CD4-positive, alpha-beta T cell treated with Interleukin-21 for 1 hour (primary cell): ENCODE measurements at places on chromosomes 5 and 9.

DNA sequence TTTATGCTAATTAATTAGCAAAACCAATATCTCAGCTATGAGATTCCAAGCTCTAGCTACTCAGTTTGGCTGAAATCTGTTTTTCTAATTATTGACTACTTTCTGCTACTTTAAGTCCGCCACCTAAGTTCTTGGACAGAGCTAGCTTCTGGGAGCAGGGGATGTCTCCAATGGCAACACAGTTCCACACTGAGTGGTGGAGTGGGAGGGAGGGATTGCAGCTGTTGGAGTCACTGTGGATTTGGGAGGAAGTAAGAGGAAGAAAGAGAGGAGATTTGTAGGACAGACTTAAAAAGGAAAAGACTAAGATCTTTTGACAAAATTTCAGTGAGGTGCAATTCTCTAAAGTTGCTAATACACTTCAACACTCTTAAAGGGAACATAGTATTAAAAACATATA is 450.8 kb downstream of the NFIB start:
- no peak for DNase-seq

DNA sequence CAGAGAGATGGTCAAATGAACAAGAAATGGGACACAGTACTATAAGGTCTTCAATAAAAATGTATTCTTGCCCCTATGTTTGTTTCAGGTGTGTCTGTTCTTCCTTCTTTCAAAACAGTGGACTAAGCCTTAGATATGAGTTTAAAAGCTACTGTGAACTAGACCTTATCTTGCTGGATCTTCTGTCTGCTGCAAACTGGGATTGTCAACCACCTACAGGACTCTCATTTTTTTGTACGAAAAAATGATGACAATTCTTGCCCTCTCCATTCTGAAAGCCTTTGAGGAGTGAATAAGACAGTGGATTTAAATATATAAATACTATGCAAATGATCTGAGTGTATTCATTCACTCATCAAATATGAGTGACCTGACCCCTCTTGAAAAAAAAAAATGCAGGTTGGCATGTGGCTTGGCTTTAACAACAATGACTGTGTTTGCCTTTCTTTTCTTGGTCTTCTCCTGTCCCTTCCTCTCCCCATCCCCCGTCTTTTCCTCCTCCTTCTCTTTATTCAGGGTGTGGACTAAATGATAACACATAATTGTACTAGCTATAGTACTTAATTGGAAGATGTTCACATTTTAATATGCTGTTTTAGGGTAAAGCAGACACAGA is 235.5 kb upstream of the TRIM32 start:
- DNase-seq, result no peak

DNA sequence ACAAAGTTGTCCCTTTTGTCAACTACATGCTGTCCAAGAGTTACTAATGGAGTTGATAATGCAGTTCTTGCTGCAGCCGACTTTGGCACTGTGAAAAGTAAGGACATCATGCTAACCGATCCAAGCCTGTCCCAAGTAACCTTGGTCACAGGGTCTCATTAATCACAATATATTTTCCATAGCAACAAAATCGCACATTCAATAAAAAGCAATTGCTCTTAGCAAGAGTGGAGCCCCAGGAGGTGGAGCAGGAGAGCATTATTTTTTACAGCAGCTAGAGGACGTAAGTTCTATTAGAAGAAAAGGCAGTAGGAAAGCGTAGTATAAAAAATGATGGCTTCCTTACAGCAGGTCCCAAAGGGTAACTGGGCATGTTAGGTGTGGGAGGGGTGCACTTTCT is 570.3 kb downstream of the EBF1 start:
- DNase-seq, result no peak

GRCh38 chr9:134829356-134829937 is 51.2 kb upstream of the FCN2 start:
- no peak for DNase-seq

DNA sequence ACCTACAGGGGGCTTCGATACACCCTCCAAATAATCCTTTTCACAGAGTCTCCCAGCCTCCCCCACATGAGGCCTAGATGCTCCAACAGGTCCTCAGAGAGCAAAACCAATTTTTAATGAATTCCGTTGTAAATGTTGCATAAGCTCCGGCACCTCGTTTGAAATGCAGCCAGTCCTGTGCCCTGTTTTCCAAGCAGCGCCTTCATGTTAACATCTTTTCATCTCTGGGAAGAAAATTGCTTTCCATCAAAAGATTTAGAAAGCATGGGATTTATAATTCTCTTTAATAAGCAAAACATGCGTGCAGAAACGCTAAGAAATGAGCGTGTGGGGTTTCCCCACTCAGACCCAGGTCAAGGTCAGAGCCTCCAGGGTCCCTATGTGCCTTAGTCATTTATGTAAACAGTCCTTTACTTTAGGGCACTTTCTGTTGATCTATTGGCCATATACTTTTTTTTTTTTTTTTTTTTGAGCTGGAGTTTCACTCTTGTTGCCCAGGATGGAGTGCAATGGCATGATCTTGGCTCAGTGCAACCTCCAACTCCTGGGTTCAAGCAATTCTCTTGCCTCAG is 177.5 kb upstream of the S1PR3 start:
- no peak for DNase-seq

GRCh38 chr9:18976221-18976708 is 56.7 kb downstream of the SAXO1 start:
- DNase-seq, result no peak

GRCh38 chr5:7271435-7272084 is 124.4 kb upstream of the ADCY2 start:
- DNase-seq, result no peak

DNA sequence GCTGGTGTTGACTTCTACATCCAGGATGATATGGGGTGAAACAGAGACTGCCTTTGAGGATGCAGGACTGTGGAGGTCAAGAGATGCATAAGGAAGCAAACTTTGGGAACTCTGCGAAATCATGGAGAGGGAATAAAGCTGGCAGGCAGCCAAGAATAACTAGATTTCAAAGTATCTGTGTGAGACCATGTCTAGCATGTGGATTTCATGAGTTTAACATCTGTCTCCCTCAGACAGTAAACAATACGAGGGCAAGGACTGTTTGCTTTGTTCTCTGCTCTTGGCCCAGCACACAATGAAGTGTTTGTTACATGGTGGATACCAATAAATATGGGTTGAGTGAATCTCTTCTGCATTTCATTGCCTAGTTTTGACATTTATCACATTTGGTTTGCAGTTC is 71.3 kb downstream of the RASEF start:
- no peak for DNase-seq

DNA sequence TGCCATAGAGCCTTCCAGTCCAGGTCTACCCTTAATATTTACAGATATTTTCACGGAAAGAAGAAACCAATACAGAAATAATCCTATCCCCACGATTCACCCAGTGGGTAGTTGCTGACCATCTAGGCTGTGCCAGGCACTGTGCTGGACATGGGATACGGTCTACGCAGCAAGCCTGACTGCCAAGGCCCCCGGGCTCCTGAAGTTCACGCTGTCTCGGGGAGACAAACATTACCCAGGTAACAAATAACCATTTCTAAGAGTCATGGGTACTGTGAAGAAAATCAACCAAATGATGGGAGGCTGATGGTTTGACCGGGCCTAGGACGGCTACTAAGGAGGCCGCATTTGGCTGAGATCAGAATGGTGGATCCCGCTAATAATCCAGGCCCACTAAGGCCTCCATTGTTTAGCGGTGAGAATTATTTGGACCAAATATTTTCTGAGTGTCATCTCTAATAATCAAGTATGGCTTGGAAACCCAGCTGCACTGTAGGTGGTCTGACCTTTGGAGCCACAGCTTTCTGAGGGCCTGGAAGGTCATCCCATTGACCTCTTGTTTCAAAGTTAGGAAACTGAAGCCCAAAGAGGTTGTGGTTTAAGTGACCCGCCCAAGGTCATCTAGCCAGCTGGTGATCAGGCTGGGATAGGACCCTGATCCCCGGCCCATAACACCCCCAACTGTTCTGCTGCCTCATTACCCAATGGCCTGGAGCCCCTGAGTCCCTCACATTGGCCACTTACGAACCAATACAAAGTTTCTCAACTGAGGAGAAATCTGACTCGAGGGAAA is 82.4 kb downstream of the AK8 start:
- DNase-seq, result no peak

- no peak for DNase-seq
These were observed 31.2 kb downstream of the SEMA4D start for GRCh38 chr9:89466451-89467277.

DNA sequence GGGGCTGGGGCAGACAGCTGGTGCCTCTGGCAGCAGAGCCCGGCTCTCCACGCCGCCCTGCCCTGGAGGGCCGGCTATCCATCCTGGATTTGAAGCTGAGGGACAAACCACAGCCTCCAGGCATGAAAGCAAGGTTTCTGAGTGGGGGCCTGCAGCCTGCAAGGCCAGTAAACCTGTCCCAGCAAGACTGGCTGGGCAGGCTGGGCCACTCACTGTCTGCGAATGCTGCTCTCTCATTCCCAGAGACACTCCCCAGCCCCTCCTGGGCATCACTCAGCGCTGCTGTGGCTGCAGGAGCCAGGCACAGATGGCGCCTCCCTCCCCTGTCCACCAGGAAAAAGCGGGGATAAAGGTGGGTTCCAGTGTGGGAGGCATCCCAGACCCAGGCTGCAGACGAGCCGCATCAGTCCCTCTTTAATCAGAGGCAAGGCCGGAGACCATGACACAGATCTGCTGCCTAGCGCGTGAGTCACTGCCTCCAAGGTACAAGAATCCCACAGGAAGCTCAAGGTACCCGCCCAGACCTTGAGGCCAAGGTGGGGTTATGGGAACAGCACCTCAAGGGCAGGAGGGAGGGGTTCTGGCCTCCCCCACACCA is 118.0 kb downstream of the VAV2 start:
- no peak for DNase-seq

DNA sequence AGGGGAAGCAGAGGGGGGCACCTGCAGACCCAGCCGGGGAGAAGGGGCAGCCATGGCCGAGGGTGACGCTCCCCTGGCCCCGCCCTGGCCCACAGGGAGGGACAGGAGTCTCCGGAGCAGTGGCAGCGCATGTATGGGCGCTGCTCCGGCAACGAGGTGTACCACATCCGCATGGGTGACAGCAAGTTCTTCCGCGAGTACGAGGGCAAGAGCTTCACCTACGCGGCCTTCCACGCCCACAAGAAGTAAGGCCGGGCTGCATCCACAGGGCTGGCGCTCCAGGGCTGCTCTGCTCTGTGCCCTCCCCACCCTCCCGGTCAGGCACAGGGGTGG is 68.2 kb downstream of the KCNT1 start:
- DNase-seq, result peak; percentile 7

GRCh38 chr9:127177231-127177630 is 54.8 kb upstream of the ANGPTL2 start:
- no peak for DNase-seq

DNA sequence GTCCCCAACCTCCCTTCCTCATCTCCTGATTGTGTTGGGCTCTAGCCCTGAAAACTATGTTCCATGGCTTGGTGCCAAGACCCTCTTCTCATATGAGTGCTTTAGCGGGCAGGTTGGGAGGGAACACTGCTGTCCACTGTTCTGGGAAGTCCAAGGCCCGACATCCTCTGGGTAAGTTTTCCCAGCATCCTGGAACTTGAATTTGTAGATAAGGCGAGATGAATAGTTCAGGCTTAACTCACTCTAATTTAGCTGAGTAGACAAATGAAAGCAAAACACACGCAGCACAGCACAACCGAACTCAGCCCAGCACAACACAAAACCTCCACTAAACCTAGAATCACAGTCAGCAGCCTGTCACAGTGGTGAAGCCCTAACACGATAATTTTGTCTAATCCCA is 95.3 kb upstream of the SLC28A3 start:
- DNase-seq, result no peak

DNA sequence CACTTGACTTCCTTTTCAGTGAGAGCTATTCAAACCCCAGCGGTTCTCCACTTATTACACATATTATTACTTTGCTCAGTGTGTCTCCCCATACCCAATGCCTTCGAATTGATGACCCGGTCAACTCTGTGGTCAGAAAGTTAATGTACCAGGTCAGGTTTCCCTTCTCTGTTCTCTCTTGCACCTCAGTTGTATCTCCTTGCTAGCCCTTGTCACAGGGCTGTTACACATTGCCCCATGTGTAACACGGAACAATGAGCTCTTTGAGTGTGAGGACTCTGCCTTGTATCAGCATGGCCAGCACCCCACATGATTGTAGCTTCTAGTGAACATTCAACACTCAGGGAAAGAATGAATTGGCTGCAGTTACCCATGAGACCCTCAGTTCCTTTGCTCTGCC is 73.6 kb downstream of the DOCK2 start:
- no peak for DNase-seq

DNA sequence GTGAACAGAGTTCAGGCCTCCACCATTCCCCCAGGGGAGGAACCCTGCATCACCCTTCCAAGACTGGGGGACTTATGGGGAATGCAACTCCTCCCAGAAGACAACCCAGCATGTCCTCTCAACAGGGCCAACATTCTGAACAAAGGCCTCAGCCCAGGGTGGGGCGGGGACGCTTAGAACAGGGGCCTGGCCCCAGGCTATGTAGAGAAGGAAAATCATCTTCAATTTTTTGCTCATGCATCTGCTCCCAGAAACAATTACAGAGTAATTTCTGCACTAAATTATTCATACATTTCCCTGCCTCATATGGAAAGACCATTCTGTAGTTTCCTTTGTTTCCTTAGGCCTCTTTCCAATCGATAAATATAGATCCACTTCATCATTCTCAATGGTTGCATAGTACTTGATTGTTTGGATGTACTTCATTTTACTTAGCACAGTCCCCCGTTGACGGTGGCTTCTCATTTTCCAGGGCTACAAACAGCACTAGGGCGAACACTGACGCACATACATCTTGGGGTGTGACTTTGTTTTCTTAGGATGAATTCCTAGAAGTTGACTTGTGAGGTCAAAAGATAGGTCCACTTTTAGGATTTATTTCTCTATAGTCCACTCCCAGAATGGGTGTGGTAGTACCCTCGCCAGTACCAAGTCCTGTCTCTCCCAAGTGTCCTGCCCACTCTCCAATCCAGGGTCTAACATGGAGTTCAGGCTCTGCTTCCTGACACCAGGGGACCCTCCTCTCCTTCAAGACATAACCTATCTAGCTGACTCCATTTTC is 27.2 kb upstream of the SMU1 start:
- DNase-seq, result no peak
